ENCODE measurements at places on chromosomes 16 and 17.

DNA sequence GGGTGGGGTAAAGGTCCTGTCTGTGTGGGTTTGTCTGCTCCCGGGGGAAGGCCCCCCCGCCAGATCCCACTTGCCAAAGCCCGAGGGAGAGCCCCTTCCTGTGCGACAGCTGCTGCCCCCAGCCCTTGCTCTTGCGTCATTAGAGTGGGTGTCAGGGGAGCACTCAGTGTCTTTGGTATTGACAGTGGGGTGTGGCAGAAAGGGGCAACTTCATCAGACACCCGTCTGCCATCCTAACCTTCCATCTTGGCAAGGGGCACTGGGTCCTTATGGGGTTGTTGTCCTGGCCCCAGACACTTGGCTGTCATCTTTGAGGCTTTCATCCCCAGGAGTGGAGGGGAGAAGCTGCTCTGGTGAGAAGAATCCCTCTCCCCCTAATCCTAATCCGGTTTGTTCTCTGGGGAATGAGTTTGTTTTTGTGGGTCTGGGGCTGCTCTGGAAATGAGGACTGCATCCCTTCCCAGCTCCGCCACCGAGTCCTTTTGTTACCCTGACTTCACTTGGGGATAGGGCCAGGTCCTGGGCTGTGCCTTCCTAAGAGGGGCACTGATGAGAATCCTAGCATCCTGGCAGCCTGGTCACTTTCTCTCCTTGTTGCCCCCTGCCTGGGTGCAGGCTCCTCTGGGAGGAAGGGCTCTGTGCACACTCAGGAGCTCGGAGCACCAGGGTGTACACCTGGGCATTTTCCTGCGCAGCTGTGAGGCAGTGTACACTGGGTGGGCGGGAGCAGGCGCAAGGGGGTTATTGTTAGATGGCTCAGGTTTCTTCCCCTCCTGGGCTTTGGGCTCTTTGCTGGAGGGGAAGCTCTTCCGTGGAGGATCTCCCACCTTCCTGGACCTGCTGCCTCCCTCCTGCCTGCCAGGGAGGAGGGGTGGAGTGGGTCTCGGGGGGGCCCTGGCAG, 21.1 kb downstream of the GJD3 start:
- no peak for DNase-seq

GRCh38 chr17:66541461-66542128, 239.2 kb downstream of the PRKCA start:
- no peak for DNase-seq

DNA sequence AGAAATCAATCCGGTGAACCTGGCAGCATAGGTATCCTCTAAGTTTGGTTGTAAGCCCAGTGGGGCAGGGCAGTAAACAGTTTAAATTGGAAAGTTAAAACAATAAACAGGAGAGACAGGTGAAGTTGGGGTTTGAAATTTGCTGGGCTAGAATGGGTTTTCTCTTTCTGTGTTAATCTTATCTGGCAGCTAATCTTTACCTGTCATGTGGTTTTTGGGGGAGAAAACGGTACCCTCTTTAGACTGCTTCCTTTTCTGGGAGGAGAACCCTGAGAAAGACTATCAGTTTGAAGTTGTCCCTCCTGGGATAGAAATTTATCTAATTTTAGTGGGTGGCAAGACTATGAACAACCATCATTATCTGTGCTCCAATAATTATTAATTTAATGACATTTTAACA, 24.0 kb downstream of the CDH13 start:
- DNase-seq, result no peak

- peak; percentile 37 for DNase-seq
Observed at GRCh38 chr17:37261286-37261685, 114.5 kb upstream of the C17orf78 start.

DNA sequence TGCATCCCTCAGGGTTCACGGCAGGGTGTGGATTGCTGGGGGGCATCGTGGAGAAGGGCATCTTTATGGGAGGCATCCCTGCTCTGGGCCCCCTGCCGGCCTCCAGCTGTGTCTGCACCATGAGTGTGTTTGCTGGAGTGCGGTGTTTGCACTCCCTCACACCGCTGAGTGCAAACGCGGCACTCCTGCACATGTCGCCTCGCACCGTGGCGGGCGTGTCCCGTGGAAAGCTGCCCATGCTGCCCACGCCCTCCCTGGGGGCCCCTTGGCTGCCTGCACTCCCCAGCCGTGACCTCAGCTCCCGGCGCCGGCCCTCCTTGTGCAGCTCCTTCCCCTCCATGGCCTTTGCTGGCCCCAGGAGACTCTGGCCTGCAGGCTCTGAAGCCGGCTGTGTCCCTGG, 74.6 kb upstream of the ZNF750 start:
- no peak for DNase-seq

GRCh38 chr16:87093804-87094555, 223.2 kb downstream of the C16orf95 start:
- DNase-seq, result no peak

GRCh38 chr16:88007321-88007731, 56.1 kb downstream of the BANP start:
- no peak for DNase-seq

DNA sequence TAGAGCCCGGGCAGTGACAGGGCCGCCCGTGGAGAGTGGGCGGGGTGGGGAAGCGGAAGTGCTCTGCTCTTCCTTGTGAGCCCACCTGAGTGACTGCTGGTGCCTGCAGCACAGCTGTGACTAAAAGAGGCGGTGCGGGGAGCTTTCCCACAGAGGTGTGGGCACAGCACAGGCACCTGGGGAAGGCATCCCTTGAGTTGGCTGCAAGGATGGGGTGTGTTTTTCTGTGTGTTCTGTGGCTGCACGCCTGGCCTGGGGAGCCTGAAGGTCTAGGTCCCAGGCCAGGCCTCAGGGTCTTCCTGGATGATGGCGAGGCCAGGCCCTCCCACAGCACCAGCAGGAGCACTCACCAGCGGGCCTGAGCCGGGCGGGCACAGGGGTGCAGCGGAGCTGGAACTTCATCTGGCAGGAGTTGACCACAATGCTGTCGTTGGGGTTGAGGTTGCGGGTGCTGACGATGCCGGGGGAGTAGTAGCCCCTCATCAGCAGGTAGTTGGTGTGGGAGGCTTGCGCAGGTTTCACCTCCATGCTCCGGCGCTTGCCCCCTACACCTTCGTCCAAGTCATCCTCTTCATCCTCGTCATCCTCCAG, 67.1 kb downstream of the IL21R start:
- DNase-seq, result no peak

DNA sequence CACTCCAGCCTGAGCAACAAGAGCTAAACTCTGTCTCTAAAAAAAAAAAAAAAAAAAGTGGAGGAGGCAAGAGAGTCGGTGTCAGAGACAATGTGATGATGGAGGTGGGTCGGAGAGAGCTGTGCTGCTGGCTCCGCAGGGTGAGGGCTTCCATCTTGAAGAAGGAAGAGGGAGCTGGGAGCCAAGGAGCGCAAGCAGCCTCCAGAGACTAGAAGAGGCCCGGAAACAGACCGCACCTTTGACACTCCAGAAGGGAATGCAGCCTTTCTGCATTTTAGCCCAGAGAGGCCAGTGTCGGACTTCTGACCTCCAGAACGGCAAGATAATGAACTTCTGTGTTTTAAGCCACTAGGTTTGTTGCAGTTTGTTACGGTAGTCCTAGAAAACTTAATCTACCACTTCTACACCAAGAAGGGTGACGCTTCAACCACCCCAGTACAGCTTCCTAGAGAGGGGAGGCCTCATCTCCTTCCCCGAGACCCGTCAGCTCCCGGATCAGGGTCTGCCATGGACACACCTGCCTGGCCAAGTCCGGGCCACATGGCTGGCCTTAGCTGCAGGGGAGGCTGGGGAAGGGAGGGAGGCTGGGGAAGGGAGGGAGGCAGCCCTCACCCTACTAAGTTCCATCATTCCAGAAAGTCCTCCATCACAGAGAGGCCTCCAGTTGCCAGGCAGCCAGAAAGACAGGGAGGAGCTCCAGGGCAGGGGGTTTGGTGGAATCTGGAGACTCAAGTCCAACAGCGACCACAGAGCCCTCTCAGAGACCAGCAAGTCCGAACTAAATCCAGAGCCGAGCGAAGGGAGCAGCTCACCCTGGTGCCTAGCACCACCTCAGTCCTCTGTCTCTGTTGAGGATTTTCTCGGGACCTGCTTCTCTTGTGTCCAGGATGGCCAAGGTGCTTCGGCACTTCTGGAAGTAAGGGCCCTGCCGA, 13.2 kb upstream of the RBFOX3 start:
- no peak for DNase-seq

Data from AG09319 (cell line).